ENCODE measurements at places on chromosomes 16 and 17.
A peak's percentile ranks its signal among the peaks of the same experiment; 100 is the strongest.

DNA sequence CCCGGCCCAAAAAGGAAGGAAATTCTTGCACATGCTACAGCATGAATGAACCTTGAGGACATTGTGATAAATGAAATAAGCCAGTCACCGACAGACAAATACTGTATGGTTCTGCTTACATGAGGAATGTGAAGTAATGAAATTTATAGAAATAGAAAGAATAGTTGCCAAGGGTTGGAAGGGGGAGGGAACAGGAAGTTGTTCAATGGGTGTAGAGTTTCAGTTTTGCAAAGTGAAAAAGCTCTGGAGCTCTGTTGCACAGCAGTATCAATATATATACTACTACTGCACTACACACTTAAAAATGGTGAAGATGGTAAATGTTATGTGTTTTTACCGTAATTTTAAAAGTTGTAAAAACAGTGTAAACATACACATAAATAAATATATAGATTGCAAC lies 43.7 kb downstream of the PKD1L3 start:
- no peak for DNase-seq

DNA sequence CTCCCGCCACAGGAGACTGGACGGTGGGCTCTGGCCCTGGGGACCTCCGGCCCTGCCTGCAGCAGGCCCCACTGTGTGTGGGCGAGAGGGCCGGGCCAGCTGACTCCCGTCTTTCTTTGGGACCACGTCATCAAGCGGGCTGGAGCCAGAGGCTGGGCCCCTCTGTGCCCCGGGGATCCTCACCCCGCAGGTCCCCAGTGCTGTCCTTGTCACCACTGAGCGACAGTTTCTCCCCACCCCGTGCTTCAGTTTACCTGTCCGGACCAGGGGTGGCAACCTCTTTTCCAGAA lies 181.9 kb upstream of the ZNF469 start:
- DNase-seq: no peak

DNA sequence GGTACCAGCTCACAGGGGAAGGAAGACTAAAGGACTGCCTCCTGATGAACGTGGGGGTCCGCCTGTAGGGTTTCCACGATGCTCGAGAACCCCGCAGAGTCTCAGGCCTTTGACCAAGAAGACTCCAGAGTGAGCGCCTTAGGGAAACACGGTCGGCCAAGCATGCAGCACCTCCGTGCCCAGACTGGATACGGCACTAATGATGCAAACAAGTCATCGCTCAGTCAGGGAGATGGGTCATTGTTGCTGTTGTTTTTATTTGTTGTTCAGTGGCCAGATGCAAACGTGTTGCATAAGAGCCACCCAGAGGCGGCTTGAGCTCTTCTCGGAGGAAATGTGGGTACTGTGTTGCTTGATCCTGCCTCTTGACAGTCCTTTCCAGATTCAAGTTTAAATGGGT lies 19.3 kb upstream of the RBFOX3 start:
- DNase-seq: no peak

- no peak for DNase-seq
Observed at GRCh38 chr16:87918866-87919680, 17.3 kb downstream of the CA5A start.

- DNase-seq: no peak
Observed at GRCh38 chr16:26765087-26765486, 301.6 kb upstream of the C16orf82 start.

DNA sequence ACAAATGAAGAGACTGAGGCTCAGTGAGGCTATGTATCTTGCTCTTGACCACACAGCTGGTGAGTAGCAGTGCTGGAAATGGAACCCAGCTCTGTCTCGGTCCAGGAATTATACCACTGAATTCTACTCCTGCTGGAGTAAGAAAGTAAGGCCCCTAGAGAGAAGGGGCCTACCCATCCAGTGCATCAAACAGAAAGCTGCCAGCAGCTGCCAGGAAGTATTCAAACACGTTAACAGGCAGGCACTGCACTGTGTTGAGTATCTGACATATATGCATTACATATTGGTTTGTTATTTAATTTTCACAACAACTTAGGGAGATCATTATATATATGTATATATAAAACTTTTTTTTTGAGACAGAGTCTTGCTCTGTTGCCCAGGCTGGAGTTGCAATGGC lies 4.0 kb downstream of the ARL5C start:
- no peak for DNase-seq

GRCh38 chr16:64153718-64154117 lies 968.1 kb downstream of the CDH11 start:
- no peak for DNase-seq

- peak; percentile 53 for DNase-seq
Observed at GRCh38 chr17:49779739-49780231, 8.7 kb upstream of the KAT7 start.

GRCh38 chr17:9571201-9571600 lies 4.4 kb downstream of the STX8 start:
- no peak for DNase-seq

GRCh38 chr17:44346064-44346844 lies 1.2 kb downstream of the GRN start:
- no peak for DNase-seq

- DNase-seq: no peak
Observed at GRCh38 chr17:20966870-20967269, 75.9 kb downstream of the USP22 start.

- no peak for DNase-seq
Observed at GRCh38 chr17:57315061-57316015, 59.0 kb downstream of the MSI2 start.

GRCh38 chr17:31388770-31389656 lies 2.5 kb upstream of the RAB11FIP4 start:
- DNase-seq: peak; percentile 24

- DNase-seq: peak; percentile 45
Observed at GRCh38 chr16:3058139-3059030, 7.1 kb upstream of the IL32 start.

- DNase-seq: peak; percentile 87
Observed at GRCh38 chr16:67857547-67858233, 10.2 kb upstream of the CENPT start.

GRCh38 chr16:29314292-29314934 lies 92.1 kb downstream of the NPIPB11 start:
- no peak for DNase-seq

GRCh38 chr16:74893541-74893940 lies 91.4 kb downstream of the WDR59 start:
- no peak for DNase-seq

DNA sequence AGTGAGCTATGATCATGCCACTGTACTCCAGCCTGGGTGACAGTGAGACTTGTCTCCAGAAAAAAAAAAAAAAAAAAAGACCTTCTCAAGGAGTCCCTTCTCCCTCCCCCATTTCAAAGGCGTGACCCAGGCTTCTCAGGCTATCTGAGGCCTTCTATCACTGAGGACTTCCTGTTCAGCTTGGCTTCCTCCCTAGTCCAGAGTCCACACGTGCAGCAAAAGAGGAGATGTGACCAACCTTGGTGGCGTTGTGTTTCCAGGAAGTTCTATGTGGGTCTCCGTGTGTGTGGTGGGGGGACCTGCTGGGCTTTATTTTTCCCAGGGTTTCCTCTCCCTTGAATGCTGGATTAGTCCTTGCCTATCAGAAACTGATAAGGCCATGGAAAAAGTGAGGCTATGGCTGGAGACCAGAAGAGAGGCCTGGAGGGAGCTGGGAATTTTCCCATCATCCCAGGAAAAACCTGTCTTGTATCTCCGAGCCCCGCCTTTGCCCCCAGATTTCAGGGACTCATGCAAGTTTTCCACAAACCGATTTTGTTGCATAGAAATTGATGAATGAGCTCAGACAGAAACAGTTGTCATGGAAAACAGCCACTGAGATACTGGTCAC lies 148.1 kb downstream of the SALL1 start:
- no peak for DNase-seq

GRCh38 chr17:39231591-39232551 lies 6.1 kb upstream of the STAC2 start:
- DNase-seq: peak; percentile 49

DNA sequence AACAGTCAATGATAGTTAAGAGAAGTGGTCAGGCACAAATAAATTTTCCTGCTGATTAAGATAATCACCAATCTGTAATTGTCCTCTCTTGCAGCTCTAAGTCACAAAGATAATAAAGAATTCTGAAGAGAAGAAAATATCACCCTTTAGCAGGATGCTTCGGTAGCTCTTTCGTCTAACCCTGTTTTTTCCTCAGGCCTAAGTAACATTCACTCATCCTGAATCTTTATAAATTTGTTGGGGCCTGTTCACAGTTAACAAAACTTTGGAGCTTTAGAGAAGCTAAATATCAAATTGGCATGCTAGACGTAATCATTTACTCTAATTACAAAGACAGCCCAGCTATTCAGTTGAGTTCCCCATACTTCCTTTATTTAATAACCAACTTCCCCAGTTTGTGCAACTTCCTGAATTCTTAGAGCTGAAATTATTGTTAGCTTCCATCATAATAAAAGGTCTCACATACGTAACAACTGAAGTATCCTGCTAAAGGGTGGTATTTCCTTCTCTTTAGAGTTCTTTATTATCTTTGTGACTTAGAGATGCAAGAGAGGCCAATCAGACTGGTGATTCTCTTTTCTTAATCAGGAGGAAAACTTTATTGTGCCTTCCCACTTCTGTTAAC lies 118.6 kb downstream of the TANGO6 start:
- DNase-seq: peak; percentile 1

DNA sequence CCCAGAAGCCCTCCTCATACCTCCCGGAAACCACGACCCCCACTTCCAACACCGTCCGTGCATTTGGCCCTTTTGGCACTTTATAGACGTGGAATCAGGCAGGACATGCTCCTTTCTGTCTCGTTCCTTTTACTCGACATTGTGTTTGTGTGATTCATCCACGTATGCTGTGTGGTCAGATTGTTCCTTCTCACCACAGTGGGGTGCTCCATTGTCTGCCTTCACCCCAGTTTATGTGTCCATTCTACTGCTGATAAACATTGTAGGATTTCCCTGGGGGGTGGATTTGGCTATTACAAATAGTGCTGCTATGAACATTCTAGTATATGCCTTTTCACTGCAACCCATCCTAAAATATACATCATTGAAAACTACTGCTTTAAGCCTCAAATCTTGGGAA lies 28.9 kb upstream of the RPH3AL start:
- DNase-seq: no peak

GRCh38 chr17:6269478-6269877 lies 165.4 kb downstream of the AIPL1 start:
- no peak for DNase-seq

DNA sequence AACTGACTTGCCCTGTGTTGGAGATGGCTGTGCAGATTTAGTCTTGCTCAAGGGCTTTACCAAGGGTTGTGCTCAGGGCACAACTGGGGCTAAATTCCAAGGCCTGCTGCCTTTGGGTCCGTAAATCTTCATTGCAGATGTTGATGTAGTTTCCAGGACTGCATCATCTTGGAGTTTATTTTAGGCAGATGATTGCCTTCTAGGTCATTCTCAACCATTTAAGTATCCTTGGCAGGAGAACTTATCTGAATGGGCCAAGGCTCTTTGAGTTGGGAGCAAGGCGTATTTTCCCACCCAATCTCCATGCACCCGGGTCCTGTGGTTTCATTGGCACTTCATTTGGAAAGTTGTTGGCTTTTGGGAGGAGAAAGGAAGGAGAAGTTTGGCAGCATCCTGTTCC lies 200.3 kb downstream of the MSI2 start:
- DNase-seq: no peak

DNA sequence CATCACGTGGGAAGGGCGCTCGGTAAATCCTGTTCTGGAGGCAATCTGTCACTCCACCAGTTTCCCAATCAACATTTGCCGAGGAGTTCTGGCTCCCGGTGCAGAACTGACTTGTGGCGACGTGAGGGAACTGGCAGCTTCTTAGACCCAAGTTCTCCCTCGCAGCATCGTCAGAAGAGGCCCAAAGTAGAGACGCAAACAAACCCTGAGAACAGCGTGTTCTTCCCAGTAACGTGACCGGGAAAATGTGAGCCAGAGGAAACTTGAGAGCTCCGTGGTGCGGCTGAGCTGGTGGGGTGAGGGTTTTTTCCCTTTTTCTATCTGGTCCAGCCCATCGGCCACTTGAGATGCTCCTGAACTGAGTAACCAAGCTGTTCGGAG lies 158.9 kb upstream of the CACNG5 start:
- DNase-seq: no peak

- no peak for DNase-seq
Observed at GRCh38 chr16:87391324-87391949, 699 bp upstream of the MAP1LC3B start.

DNA sequence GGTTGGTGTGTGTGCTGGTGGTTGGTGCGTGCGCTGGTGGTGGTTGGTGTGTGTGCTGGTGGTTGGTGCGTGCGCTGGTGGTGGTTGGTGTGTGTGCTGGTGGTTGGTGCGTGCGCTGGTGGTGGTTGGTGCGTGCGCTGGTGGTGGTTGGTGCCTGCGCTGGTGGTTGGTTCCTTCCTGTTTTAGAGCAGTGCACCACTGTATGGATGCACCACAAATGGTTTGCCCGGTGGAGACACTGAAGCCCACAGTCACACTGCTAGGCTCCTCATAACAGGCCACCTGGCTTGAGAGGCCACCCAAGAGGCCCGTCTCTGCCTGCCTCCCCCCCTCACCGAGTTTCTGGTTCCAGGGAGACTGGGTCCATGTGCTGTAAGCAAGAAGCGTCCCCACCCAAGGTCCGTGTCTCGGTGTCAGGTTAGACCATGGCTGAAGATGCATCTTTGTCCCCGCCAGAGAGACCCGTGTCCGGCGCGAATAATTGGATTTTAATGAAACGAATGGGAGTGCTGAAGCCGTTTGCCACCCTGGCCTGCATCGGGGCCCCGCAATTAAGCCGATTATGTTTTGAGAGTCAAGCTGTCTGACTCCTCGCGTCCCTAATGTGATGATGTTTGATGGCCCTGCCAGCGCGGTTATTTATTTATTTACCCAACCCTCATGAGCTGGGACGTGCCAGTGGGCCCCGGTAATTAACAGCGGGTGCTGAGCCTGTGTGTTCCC lies 161.3 kb upstream of the GSE1 start:
- DNase-seq: no peak

DNA sequence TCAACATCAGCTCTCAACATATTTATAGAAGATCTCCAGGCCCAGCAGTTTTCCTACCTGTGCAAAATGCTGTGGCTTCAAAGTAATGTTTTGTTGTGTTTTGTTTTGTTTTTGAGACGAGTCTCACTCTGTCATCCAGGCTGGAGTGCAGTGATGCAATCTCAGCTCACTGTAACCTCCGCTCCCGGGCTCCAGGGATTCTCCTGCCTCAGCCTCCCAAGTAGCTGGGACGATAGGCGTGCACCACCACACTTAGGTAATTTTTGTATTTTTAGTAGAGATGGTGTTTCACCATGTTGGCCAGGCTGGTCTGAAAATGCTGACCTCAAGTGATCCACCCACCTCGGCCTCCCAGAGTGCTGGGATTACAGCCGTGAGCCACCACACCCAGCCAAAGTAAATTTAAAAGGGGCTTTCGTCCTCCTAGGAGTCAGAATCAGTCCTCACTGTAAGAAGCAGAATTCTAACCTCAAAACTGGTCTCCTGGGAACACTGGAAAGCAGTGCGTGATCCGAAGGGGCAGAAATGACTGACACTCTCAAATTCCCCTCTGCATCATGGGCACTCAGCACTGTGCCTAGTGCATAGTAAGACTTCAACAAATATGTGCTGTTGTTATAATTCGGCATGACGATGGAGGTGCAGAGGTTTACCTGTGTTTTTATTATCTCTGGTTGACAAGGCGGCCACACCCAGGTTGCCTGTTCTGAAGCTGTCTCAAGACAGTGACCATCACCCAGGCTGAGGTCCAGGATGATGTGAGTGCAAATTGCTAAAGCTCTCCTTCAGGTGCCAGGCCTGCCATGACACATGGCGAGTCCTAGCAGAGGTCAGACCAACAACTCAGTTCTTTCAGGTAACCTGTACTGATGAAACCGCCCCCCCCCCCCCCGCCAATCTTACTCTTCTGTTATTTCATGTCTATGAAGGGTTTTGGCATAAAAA lies 59.8 kb downstream of the ADCY9 start:
- DNase-seq: no peak

GRCh38 chr17:596763-597644 lies 117.6 kb downstream of the VPS53 start:
- no peak for DNase-seq
